ENCODE measurements at places on chromosomes 1 and 21.

GRCh38 chr1:4794020-4794780, 139.8 kb downstream of the AJAP1 start:
- DNase-seq: no peak

GRCh38 chr1:59261537-59261936, 35.4 kb upstream of the FGGY start:
- no peak for DNase-seq

- no peak for DNase-seq
Observed at GRCh38 chr1:184900507-184900906, 73.8 kb downstream of the NIBAN1 start.

- peak; percentile 85 for DNase-seq
Observed at GRCh38 chr1:32981003-32981901, 16.6 kb upstream of the RNF19B start.

DNA sequence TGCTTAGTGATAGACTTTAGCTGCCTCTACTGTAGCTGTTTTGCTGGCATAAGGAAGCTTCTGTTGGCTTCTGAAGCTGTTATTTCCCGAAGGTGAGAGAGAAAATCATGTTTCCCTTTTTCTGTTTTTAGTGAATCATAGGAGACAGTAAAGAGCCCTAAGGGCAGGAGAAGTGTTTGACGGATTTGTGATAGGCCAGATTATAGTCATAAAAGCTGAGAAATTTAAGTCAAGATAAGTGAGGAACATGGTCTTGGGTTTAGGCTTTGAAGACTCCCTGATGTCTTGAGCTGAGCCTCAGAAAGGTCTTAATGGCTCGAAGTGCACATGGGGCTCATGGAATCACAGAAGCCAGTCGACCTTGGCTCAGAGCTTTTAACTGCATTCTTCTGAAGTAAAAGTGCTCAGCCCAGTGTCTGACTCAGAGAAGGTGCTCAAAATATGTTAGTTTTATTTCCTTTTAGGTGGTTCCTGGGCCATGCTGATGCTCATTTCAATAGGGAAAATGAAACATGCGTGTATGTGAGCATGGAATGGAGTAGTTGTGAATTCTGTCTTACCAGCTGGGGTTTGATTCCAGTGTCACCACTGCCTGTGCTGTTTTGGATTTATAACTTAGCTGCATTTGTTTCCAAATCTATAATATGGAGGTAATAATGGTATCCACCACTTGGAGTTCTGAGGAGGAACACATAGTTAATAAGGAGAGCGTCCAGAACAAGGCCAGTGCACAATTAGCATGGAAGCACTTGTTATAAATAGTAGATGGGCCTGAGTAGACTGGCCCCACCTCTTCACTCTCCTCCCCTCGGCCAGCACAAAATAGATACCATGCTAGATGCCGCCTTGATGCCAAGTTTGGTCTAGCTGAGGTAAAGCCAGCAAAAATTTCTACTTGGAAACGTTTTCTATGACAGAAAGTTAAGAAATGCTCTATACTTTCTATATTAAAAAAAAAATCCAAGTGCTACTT, 99.2 kb downstream of the C1orf21 start:
- DNase-seq: no peak

DNA sequence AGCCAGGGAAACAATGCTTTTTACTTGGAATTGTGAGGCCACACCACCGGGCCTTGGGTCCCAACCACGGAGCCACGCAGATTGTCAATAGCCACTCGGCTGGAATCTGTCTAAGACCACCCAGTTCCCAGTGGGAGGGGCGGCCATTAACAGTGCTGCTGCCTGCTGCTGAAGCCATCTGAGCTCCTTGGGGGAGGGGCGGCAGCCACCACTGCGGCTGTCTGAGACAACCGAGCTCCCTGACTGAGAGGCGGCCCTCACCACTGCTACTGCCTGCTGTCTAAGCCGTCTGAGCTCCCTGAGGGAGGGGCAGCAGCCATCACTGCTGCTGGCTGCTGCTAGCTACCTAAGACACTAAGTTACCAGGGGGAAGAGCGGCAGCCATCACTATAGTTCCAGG, 64.3 kb downstream of the DMRTA2 start:
- no peak for DNase-seq

DNA sequence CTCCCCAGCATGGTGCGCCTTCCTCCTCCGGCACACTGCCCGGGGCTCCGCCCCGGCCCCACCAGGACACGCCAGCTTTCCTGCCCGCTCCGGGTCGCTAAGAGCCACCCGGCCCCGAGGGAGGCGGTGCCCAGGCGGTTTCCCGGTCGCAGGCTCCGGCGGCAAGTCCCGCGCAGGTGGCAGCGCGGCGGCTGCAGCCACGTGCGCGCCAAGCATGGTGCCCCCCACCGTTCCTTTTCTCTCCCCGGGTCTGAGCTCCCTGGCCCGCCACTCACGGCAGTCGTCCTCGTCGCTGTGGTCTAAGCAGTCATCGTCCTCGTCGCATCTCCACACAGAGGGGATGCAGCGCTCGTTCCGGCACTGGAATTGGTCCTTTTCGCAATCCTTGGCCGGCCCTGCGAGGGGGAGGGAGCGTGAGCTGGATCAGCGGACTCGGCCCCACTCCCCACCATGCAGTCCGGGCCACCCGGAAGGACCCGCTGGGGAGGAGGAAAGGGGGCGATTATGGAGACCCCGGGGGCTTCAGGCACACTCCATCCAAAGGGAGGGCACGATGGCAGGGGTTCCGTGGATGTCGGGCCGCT, 1.2 kb downstream of the LRP8 start:
- DNase-seq: peak; percentile 62

- no peak for DNase-seq
Observed at GRCh38 chr21:29074007-29074376, 544 bp upstream of the CCT8 start.

GRCh38 chr1:225812488-225813213, 2.7 kb downstream of the EPHX1 start:
- no peak for DNase-seq

DNA sequence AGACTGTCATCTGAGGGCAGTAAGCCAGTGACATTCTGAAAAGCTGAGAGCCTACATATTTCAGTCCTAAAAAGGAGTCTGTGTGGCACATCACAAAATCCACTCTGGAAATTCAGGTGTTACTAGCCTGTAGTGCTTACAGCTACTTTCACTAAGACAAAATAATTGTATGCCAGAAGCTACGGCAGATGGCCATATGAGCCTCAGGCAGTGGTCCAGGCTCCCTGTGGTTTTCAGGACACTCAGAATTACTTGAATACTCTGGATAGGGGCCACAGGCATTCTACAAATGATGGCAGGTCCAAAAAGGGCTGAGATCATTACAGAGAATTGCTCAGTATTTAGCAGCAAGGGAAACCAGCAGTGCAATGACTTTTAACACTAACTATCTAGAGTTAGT, 527.1 kb downstream of the MRPL39 start:
- no peak for DNase-seq

GRCh38 chr1:240310226-240310925, 218.7 kb downstream of the FMN2 start:
- no peak for DNase-seq

- DNase-seq: no peak
Observed at GRCh38 chr1:169124459-169124858, 18.0 kb downstream of the ATP1B1 start.
